NCI-H2081 treated with DMSO at 0.1 percent for 48 hours (cell line): ENCODE measurements at places on chromosomes 1 and 21.

GRCh38 chr1:221778535-221779142, 36.8 kb upstream of the DUSP10 start:
- no peak for DNase-seq

- no peak for DNase-seq
Observed at GRCh38 chr21:46113497-46114176, 15.7 kb downstream of the COL6A2 start.

GRCh38 chr1:206831650-206832049, 33.8 kb upstream of the IL20 start:
- DNase-seq = no peak

DNA sequence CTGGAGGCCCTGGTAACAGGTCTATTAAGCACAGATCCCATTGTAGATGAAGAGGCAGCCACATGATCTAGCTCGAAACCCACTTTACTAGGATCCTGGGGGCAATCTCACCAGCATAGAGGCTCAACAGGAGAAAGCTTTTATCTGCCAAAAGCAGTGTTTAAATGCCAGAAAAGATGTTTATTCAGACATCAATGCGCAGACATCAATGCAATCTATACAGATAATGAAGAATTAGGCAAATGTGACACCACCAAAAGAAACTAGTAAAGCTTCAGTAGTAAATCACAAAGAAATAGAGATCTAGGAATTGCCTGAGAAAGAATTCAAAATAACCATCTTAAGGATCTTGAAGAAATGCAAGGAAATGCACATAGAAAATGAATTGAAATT, 32.5 kb downstream of the OR6Y1 start:
- DNase-seq = no peak

DNA sequence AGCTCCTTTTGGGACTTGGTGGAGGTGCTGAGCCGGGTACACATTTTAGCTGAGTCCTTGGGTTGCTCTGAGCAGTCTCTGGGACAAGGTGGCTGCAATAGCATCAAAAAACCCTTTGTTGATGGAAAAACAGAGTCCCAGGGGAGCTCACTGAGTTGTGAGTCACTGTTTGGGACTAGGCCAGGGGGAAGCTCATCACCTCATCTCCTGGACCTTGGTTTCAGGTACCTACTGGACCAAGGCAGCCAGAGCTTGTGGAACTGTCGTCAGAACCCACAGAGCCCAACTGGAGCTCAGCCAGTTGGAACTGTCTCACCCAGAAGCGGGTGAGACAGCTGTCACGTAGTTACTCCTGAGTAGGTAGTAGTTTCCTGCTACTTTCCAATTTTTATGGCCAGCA, 146.7 kb downstream of the HLX start:
- DNase-seq = no peak

GRCh38 chr1:168794057-168794456, 65.1 kb upstream of the DPT start:
- DNase-seq = no peak

GRCh38 chr1:29563571-29563970, 327.2 kb downstream of the PTPRU start:
- DNase-seq = no peak

GRCh38 chr1:232213928-232214327, 416.0 kb downstream of the SIPA1L2 start:
- DNase-seq = no peak

DNA sequence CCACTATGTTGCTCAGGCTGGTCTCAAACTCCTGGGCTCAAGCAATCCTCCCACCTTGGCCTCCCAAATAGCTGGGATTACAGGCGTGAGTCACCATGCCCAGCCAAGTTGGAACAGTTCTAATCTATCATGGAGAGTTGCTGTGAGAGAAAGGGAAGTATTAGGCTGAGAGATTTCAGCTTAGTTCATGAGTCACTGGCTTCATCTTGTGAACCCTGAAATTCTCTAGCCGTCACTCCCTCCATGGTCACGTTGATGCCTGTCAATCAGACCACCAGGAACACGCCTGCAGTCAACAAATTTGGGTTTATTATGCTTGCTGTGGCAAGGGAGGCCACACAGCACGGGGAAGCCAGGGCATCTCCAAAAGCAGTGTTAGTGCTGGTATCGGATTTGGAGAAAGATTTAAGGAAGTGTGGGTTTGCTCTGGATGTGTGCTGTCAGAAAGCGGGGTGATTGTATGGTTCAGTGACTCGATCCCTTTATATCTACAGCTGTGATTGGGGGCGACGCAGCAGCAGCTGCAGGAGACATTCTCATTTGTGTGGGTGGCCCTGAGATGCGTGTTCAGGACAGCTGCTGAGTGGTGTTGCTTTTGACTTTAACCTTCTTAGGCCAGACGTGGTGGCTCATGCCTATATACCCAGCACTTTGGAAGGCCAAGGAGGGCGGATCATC, 18.7 kb downstream of the UQCRHL start:
- DNase-seq = no peak

DNA sequence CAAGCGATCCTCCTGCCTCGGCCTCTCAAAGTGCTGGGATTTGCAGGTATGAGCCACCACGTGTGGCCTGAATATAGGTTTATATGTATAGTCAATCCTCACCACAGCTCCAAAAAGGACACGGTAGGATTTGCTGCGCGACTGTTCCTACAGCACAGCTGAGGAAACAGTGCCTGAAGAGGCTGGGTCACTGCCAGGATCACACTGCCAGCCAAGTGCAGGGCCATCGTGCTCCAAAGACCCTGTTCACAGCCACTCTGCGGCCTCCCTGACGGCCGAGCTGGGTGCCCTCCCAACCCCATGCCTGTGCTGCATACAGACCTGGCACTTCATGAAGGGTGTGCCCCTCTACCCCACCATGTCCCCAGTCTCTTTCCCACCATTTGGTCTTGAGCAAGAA, 71.4 kb downstream of the MRPL37 start:
- no peak for DNase-seq

DNA sequence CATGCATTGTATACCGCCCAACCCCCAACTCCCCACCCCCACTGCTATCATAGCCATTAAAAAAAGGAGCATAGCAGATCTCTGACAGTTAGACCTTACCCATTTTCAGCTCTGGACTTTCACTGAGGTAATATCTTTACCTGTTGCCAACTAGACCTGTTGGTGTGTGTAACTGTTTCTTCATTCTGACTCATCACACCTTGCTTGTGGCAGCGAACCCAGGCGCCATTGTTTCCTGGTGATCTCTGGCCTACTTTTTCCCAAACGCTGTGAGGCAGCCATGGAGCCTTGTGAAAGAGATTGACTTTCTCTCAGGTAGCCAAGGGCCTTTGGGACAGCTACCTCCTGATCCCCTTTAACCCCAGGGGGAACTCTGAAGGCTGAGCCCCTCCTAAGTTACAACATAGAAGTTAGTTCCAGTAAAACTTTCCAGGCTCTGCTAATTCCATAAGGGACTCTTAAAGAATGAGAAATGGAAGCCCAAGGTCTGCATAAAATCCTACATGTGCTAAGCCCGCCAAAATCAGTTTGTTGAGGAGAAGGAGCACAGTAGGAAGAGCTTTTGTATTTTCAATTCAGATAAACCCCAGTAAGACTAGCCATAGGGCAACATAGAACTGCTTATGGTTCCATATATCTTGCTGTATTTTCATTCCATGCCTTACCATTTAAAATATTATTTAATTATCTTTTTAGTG, 196.1 kb upstream of the CAMK1G start:
- DNase-seq = no peak

GRCh38 chr1:2443277-2444137, 31.1 kb upstream of the PEX10 start:
- no peak for DNase-seq

- no peak for DNase-seq
Observed at GRCh38 chr1:212219679-212220463, 65.3 kb upstream of the PPP2R5A start.

DNA sequence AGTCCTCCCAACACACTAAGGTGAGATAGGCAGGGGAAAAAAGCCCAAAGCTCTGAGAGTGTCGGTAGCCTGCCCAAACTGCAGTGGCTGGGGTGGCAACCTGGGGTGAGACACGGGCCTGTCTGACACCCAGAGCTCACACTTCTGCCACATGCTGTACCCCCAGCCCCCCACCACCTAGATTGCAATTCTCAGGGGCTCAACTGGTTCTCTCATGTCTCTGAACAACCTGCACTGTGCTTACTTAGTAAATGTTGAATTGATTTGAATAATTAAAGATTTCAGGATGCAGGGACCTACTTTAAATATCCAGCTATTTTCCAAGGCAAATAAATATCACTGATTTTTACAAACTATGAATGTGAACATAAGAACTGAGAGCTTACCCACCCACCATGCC, 115.5 kb downstream of the EDEM3 start:
- no peak for DNase-seq

- DNase-seq = no peak
Observed at GRCh38 chr1:54244655-54245054, 44.7 kb downstream of the MRPL37 start.

DNA sequence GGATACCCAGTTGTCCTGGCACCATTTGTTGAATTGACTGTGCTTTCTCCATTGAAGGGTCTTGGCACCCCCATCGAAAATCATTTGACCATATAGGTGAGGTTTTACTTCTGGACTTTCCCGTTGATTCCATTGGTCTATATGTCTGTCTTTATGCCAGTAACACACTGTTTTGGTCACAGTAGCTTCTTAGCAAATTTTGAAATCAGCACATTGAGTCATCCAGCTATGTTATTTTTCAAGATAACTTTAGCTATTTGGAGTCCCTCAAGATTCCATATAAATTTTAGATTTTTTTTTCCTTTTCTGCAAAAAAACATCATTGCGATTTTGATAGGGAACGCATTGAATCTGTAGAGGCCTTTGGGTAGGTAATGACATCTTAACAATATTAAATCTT, 235.6 kb downstream of the SMYD3 start:
- no peak for DNase-seq

DNA sequence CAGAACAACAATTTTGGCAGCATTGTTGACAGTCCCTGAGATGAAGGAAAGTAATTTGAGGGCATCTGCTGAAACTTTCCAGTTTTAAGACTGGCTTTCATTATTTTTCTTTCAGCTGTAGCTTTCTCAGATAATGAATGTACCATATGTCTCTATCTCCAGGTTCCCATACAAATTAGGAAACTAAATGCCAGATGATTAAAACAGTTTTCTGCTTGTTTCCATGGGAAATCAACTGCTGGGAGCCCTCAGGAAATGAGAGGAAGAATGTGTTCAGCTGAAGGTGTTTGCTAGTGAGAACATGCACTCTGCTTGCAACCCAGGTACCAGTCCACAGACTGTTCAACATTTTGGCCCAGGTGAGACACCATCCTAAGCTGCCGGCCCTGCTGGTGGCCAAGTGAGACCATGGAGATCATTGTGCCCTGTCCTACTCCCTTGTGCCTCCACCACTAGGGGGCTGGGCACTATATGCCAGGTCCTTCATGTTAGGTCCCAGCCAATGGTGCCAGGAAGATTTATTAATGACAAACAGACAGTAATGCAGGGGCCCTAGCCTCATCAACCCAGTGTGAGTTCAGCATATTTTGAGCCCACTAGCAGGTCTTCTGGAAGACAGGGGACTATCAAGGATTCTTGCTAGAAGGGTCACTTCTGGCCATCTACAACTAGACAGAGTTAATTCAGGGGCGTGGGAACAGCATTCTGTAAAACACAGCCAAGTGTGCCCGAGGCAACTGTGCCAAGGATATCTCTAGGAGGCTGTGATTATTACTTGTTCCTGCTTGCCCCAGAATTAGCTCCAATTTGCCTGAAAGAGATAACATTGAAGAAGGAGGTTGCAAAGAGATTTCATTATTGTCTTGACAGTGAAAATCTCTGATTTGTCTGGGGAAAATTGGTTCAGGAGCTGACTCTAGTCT, 17.0 kb upstream of the LRRC8C start:
- no peak for DNase-seq

DNA sequence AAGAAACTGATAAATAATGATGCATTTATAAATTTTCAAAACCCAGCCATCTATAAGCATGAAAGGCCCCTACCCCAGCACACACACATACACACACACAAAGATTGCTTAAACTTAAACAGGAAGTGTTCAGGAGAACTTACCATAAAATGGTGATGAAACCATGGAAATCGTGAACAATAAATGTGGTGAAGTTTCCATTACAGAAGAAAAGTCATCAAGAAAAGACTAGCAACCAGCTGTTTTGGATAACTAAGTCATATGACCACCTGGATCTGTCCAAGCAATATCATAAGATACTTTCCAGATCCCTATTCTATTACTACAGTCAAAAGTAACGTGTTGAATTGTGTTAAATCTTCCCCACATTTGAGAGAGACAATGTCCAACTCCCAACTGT, 24.1 kb downstream of the RGS5 start:
- DNase-seq = no peak

DNA sequence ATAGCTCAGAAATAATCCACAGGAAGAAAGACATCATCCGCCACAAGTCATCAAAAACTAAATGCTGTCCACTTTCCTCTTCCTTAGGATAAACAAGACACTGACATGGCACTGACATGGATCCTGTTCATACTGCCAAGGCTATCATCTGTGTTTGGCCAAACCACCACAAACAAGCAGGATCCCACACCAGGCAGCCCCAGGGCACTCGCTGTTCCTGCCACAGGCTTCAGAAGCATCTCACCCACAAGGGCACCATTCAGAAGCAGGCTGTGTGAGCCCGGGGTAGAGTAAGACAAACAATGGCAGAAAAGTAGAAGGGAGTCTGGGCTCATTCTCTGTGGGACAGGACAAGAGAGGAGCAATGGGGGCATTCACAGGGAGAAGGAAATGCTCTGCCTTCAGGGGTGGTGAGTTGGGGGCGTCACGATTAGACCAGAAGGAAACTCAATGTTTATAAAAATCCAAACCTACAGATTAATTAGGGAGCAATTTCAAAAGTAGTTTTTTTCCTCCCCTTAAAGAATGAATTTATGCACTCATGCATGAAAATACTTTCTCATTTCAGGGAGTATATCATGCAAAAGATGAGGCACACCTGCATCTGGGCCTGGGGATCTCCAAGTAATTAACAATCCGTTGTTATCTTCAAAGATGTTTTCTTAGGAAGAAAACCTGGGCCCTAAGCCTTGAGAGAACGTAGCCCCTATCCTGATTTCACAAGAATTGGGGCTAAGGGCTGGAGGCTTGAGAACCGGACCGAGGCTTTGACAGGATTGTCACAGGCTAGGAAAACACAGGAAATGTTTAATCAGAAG, 43.3 kb upstream of the ATP1A1 start:
- DNase-seq = no peak

DNA sequence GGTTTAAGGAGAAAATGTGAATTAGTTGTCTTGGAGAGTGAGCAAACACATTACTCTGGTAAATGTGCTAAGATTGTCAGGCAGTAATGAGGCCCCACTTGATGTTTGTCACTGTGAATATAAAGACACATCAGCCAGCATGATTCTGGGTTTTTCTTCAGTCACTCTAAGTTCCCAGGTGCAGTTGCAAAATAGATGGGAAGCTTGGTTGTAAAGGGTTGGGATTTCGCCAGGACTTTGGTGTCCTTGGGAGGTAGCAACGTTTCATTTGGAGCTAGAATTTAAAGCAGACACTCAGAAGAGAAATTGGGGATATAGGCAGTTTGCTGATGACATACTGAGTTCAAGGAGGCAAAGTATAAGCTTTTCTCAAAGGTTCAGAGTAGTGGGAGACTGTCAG, 154.3 kb downstream of the MAST2 start:
- no peak for DNase-seq

- DNase-seq = no peak
Observed at GRCh38 chr1:61743431-61743705, 1.1 kb downstream of the PATJ start.

- no peak for DNase-seq
Observed at GRCh38 chr1:89807983-89808382, 12.8 kb upstream of the LRRC8D start.

GRCh38 chr1:30695439-30695841, 27.9 kb downstream of the MATN1 start:
- DNase-seq = no peak

- DNase-seq = no peak
Observed at GRCh38 chr1:55167224-55167871, 47.8 kb downstream of the USP24 start.

- DNase-seq = no peak
Observed at GRCh38 chr1:231705806-231706760, 79.5 kb downstream of the DISC1 start.
